ENCODE measurements at places on chromosomes 4 and X.
A peak's percentile ranks its signal among the peaks of the same experiment; 100 is the strongest.

DNA sequence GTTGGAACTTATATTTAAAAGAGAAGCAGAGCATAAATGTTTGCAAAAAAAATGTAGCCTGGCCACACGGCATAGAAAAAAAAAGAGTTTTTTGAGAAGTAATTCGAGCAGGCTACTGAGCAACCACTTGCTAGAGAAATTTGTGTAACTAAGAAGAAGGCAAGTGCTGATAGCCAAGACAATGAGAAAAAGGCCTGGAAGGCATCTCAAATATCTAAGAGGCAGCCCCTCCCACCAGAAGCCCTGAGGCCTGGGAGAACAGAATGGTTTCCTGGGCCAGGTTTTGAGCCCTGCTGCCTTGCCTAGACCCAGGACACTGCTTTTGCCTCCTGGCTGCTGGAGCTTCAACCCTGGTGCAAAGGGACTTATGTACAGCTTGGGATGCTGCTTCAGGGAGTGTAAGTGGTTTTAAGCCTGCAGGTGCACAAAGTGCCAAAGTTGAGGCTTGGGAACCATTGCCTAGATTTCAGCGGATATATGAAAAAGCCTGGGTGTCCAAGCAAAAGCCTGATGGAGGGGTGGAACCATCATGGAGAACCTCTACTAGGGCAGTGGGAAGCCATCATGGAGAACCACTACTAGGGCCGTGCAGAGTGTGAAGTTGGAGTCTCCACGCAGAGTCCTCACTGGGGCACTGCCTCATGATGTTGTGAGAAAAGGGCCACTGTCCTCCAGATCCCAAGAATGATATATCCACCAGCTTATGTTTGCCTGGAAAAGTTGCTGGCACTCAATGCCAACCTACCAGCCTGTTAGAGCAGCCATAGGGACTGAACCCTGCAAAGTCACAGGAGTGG lies 9.7 kb downstream of the TECRL start:
- no peak for DNase-seq

DNA sequence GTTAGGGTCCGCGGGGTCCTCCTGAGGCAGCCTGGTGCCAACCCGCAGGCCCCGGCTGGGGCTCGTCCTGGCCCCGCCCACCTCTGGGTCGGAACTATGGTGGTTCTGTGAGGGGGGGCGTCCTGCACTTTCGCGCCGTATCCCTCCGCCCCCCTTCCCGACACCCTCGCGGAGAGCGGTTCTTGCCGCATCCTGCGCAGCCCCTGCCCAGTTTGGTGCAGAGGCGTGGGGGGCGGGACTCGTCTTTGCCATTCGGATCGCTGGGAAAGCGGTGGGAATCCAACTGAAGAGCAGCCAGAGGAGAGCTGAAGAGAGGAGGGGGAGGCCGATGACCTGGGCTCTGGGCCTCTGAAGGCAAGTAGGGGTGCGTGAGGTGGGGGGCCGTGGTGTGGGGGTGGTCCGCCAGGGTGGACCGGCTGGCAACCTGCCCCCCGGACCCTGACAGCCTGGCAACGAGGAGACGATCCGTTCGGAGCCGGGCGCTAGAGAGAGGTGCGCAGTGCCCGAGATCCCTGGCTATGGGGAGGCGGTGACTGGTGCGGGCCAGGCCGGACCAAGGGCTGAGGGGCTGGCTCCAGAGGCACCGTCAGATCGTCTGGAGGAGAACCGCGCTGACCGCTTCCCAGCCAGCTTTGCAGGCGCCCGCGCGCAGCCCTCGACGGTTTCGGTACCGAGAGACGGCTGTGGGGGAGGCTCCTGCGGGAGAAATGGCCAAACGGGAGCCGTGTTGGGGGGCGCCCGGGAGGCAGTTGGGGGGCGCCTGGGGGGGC lies at the start of gene GPRASP1:
GPRASP1 (plus strand) TSS at position 242 of the 770 bp plus-strand sequence. CDS start 2,431 bp downstream, outside the sequence.
- DNase-seq: peak; percentile 74

DNA sequence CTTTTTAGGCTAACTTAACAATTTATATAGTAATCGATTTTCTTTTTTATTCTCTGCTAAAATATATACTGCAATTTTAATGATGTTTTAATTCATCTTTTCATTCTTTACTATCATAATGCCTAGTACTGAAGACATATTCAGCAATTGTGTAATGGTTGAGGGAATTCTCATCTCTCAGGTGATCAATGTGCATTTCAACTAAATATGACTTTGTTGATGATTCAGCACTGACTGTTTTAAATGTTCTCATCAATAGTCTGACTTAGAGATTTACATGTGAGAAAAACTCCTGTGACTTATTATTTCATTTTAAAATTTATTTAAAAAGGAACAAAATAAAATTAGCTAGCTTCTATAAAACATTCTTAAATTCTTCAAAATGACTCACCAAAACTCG lies 1450.3 kb downstream of the STIM2 start:
- DNase-seq: no peak

GRCh38 chrX:44291468-44292092 lies 51.9 kb downstream of the EFHC2 start:
- no peak for DNase-seq

DNA sequence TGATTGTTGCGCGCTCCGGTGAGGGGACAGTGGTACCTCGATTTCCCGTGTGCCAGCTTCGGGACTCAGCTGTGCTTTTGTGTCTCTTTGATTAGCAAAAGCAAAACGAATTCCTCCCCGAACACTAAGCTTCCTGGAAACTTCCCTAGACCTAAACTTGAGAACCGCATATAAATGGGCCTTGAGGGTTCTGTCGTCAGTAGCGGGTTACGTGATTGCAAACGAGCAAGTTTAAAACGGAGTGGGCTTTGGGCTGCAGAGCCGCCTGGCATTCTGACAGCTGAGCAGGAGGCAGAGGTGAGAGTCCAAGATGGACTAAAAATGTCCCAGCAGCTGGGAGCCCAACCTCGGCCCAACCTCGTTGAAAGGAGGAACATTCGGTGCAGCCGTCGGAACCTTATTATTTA lies 1.2 kb upstream of the TAPT1 start:
- peak; percentile 62 for DNase-seq

DNA sequence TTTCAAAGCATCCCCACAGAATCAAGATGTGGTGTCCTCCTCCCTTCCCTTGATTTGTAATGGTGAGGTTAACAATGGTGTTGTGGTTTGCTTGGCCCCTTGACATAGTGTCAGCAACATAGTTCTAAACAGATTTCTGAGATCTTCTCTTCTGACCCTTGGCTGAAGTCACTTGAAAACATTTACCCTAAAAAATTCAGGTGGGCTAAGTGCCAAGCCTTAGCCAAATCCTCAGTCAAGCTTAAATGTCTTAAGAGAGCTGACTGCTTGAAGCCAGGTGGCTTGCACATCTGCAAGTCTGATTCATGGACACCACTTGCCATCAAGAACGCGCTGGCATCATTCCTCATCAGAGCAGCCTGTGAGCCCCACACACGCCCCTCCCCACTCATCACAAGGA lies 173.2 kb downstream of the MGST2 start:
- DNase-seq: no peak

DNA sequence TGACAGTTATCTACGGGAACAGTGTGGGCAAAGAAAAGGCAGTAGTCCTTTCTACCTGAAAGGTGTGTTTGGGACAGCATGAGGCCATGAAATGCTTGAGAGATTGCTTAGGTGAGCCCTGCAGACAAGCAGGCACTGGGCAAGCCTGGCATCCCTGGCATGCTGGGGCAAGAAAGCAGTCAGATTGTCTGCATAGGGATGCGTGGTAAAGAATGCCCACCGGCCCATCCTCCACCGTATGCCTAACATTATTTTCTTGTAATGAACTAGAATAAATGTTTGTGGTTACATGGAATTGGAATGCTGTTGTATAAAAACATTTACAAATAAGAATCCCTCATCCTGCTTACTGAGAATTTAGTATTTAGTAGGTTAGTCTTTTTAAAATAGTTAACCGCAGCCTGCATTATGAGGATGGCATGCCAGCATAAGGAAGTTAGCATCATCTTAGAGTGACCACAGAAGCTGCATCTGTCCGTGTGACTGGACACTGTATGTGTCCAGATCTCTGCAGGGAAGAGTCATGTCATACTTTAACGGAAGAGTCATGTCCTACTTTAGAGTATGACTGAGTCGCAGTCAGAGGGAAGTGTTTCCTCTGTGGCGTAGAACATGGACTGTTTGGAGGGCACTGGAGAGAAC lies 18.9 kb downstream of the ZBTB49 start:
- DNase-seq: no peak

GRCh38 chr4:140617499-140618248 lies 48.9 kb upstream of the UCP1 start:
- no peak for DNase-seq

GRCh38 chr4:89595125-89595789 lies 241.7 kb downstream of the SNCA start:
- DNase-seq: no peak

- peak; percentile 29 for DNase-seq
Observed at GRCh38 chr4:1209821-1210220, 37.4 kb upstream of the SPON2 start.

GRCh38 chr4:77146186-77147078 lies 10.6 kb upstream of the CCNG2 start:
- no peak for DNase-seq

- no peak for DNase-seq
Observed at GRCh38 chr4:98204236-98204553, 57.0 kb upstream of the RAP1GDS1 start.

DNA sequence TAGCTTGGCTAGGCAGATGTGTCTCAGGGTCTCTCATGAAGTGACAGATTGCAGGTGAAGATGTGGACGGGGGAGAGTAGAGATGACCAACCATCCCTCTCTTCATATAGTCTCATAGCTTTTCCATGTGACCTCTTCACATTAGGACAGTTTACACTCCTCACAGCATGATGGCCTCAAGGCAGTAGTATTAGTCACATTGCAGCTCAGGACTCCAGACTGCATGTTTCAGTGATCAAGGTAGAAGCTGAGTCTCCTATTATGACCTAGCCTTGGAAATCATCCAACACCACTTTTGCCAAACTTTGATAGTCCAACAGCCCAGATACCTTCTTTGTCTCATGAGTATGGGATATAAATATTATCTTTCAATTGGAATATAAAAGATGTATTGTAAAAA lies 147.7 kb downstream of the GASK1B start:
- no peak for DNase-seq

DNA sequence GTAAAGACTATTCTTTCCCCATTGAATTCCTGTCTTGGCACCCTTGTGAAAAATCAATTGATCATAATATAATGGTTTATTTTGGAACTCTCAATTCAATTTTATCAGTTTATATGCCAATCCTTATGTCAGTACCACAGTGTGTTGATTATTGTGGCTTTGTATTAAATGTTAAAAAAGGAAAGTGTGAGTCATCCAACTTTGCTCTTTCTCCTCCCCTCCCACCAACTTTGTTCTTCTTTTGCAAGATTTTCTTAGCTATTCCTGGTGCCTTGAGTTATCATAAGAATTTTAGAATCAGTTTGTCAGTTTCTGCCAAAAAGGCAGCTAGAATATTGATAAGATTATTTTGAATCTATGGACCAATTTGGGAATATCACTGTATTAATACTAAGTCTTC lies 11.2 kb upstream of the RNF175 start:
- no peak for DNase-seq

DNA sequence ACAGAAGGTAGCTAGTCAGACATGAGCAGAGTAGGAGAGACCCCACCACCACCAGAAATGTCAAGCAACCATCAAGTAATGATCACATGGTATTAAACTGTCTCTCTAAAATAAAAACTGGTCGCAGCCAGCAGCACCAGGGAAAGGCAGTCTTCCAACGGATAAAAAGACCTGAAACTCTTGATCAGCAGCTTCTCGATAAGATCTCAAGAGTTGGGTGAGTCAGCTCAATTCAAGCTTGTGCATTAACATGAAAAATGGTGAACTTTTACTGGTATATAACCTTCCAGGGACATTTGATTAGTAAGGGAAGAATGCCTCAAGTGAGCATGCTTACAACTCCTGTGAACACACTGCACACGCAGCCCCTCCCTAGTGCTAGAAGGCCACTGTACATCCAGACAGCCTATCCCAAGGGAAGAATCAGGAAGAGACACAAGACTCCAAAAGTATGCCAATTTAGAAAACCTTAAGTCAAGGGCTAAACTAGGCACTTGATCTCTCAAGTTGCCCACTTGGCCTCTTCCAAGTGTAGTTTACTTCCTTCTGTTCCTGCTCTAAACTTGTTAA lies 270.0 kb upstream of the GNPDA2 start:
- DNase-seq: no peak

GRCh38 chr4:2354118-2354517 lies 64.3 kb downstream of the ZFYVE28 start:
- DNase-seq: no peak

GRCh38 chrX:155592331-155592730 lies 20.4 kb downstream of the TMLHE start:
- DNase-seq: no peak

DNA sequence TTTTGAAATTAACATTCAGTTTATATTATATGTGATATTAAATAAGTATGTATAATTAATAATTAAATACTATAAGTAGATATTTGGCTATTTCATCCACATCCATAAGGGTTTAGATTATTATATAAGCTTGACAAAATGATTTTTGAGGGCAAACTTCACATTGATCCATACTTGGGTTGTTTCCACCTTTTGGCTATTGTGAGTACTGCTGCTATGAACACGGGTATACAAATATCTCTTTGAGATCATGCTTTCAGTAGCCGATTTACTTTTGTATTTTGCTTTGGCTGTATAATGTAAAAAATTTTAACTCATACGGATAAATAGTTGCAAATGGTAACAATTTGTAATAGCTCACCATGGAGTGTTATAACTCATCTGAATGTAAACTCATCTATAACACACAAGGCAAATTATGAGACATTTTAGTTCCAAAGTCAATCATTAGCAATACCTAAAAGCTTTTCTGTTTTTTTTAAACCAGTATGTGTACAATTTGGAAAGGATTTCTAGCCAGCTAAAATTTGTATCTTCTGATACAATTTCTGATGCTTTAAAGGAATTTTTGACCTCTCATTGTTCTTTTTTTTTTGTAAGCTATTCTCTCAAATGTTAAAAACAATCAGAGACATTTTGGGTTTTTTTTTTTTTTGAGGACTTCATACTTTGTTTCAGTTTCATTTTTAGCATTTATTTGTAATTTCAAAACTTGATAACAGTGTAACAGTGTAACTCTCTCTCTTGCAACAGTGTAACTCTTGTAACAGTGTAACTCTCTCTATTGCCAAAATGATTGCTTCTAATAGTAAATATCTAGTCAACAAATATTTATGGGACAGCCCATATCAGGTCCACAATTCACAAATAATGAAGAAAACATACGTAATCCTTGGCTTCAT lies 51.8 kb upstream of the ARX start:
- no peak for DNase-seq

GRCh38 chrX:71367396-71367795 lies 1.2 kb downstream of the TAF1 start:
- DNase-seq: no peak

GRCh38 chr4:575281-576141 lies 584 bp downstream of the TMEM271 start:
- DNase-seq: peak; percentile 81

- no peak for DNase-seq
Observed at GRCh38 chr4:10577018-10577417, 107.5 kb downstream of the CLNK start.

GRCh38 chrX:8897259-8897658 lies 96.1 kb upstream of the FAM9A start:
- no peak for DNase-seq

DNA sequence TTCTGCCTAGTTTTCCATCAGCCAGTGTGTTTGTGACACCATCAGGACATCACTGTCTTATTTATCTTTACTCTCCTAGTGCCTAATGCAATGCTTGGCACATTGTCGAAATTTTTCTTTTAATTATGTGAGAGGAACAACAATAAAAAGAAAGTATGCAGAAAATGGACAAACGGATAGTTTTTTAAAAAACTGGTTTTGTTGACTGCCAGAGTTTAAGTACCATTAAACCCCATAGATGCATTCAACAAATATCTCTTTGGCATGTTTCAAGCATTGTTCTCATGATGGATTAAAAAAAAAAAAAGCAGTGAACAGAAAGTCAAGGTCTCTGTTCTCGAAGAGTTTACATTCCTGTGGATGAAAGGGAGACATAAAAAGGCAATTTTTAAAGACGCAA lies 398.4 kb downstream of the PPP3CA start:
- DNase-seq: no peak

Data from thyroid gland (tissue), 4 donors.